GM23338 (cell line): ENCODE measurements at places on chromosomes 16 and 17. TPM values are rescaled to one million over a fixed set of nuclear protein-coding genes. Genes with fewer than 3 reads are reported as not detected.

PRAC1 gene
- total RNA-seq, result not detected in 2 replicates

FN3K gene
- total RNA-seq, result 11.0 and 12.9 TPM in 2 replicates

DGKE gene
- total RNA-seq, result 5.9 and 10.1 TPM in 2 replicates

PPY gene
- not detected in 2 replicates for total RNA-seq

NACA2 gene
- not detected in 2 replicates for total RNA-seq

TMIGD1 gene
- total RNA-seq, result not detected in 2 replicates

HLF gene
- 0.28 and 0.35 TPM in 2 replicates for total RNA-seq

CTRB2 gene
- total RNA-seq, result not detected in 2 replicates

TMEM220 gene
- 1.2 and 3.1 TPM in 2 replicates for total RNA-seq

TNS4 gene
- 0.08 and 4.9 TPM in 2 replicates for total RNA-seq

CLEC10A gene
- total RNA-seq, result not detected in 2 replicates

PPP1R27 gene
- not detected in 2 replicates for total RNA-seq

ERN1 gene
- 4.1 and 5.9 TPM in 2 replicates for total RNA-seq

EVPLL gene
- total RNA-seq, result 0.12 and 0.42 TPM in 2 replicates

TP53TG3 gene
- not detected in 2 replicates for total RNA-seq

EME1 gene
- total RNA-seq, result 5.9 and 15.9 TPM in 2 replicates

KRTAP2-3 gene
- not detected in 2 replicates for total RNA-seq

SLC38A8 gene
- not detected in 2 replicates for total RNA-seq

ZSCAN10 gene
- 434 and 519 TPM in 2 replicates for total RNA-seq

GPR142 gene
- not detected in 2 replicates for total RNA-seq

TPSAB1 gene
- total RNA-seq, result not detected in 2 replicates

PPP1R1B gene
- 1.5 and 3.4 TPM in 2 replicates for total RNA-seq

ARHGDIG gene
- 1.0 and 1.2 TPM in 2 replicates for total RNA-seq

CCDC40 gene
- total RNA-seq, result 7.1 and 8.1 TPM in 2 replicates
